GM23248 (cell line): ENCODE measurements at places on chromosomes 12 and 14. TPM values are rescaled to one million over a fixed set of nuclear protein-coding genes. Genes with fewer than 3 reads are reported as not detected.

The C12orf56 gene
- polyA plus RNA-seq: 0.90 and 1.3 TPM in 2 replicates

The ERG28 gene
- polyA plus RNA-seq: 21.4 and 22.2 TPM in 2 replicates

- DNase-seq: no peak
These were observed 15.8 kb downstream of the FGFR1OP2 start for GRCh38 chr12:26954027-26954426.

DNA sequence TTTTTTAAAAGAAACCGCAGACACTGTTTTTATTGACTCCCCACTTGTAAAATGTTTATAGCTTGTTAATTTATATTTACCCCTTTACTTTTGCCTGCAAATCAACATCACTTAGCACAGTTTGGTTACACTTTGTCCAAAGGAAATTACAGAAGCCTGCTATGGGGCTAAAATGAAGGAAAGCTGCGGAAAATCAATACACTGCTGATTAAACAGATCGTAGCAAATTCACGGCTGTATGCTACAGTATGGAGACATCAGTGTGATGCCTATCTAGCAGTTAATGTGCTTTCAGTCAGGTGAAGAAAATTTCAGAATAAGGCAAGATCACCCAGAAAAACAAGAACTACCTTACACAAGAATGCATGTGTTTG is 110.0 kb downstream of the FOXG1 start:
- no peak for DNase-seq

DNA sequence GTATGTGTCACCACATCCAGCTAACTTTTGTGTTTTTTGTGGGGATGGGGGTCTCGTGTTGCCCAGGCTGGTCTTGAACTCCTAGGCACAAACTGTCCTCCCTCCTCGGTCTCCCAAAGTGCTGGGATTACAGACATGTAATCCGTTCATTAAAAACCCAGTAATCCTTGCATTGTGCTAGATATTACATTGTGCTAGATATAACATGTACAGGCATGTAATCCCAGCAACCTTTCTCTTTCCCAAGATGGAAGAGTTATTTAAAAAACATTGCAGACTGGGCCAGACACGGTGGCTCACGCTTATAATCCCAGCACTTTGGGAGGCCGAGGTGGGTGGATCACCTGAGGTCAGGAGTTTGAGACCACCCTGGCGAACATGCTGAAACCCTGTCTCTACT is 19.7 kb downstream of the ELK3 start:
- DNase-seq: no peak
